ENCODE measurements at places on chromosomes 16 and 17. TPM values are rescaled to one million over a fixed set of nuclear protein-coding genes. Genes with fewer than 3 reads are reported as not detected.

SDK2 gene
- total RNA-seq: 0.04 TPM

ESRP2 gene
- total RNA-seq: 36.4 TPM

CAMKK1 gene
- total RNA-seq: 19.5 TPM

DECR2 gene
- 78.4 TPM for total RNA-seq

ADAM11 gene
- total RNA-seq: 0.55 TPM

SLC5A2 gene
- 0.13 TPM for total RNA-seq

LUC7L3 gene
- total RNA-seq: 212 TPM

AANAT gene
- 0.65 TPM for total RNA-seq

EVPL gene
- 77.8 TPM for total RNA-seq

FOXC2 gene
- not detected for total RNA-seq

GRCh38 chr17:32763855-32764439 lies 113.0 kb downstream of the MYO1D start:
- no peak overlapping the region for H3K4me3 ChIP-seq
- H3K36me3 ChIP-seq: no peaks in the 10 kb centered on the region
- H3K4me1 ChIP-seq: no peaks in the 10 kb centered on the region
- H3K27ac ChIP-seq: no peak overlapping the region

- H3K4me3 ChIP-seq: no peak overlapping the region
- peaks cover 70% of the 10 kb centered on the region for H3K4me1 ChIP-seq
- DNase-seq: peak; percentile 80
- no peaks in the 10 kb centered on the region for H3K27me3 ChIP-seq
- H3K36me3 ChIP-seq: no peaks in the 10 kb centered on the region
- H3K27ac ChIP-seq: peak overlapping the region; percentile 49
Observed at GRCh38 chr16:73016488-73016830, 31.5 kb downstream of the ZFHX3 start.

DNA sequence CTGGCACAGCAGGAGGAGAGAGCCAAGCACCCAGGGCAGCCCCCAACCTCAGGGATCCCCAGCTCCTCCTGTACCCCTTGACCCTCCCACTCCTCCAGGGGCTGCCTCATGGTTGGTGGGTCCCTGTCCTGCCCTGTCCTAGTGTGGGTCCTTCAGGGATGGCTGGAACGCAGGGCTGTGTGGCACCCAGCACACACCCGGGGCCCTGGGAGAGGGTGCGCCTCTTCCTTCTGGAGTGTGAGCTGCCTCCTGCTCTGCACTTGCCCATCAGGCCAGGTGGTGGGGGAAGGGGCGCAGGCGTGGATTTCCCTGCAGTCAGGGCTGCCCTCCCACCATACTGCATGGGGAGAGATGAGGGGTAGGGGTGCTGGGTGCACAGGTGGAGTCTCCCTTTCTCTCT lies 42.6 kb downstream of the SOCS1 start:
- H3K27me3 ChIP-seq: no peaks in the 10 kb centered on the region
- H3K27ac ChIP-seq: no peak overlapping the region
- H3K4me3 ChIP-seq: no peak overlapping the region
- DNase-seq: no peak

DNA sequence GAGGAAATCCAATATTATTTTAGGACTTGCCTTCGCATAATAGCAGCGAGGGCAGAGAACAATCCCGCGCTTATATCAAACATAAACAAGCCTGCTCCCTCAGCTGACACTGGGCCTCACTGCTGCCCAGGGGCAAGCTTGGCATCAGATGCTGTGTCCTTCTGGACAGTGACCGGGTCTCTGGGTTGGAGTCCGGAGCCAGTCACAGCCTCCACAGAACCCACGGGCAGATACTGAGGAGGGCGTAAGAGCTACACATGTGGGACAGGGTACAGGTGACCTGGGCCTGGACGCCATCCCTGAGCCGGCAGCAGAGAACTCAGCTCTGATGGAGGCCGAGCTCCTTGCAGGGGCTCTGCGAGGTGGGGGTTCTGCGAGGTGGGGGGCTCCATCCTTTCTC lies 14.7 kb upstream of the ZNF469 start:
- no peaks in the 10 kb centered on the region for H3K4me1 ChIP-seq
- no peaks in the 10 kb centered on the region for H3K36me3 ChIP-seq
- no peak for DNase-seq

- no peaks in the 10 kb centered on the region for H3K36me3 ChIP-seq
- no peak for DNase-seq
- no peak overlapping the region for H3K4me3 ChIP-seq
- H3K27me3 ChIP-seq: peaks cover 8% of the 10 kb centered on the region
- H3K4me1 ChIP-seq: no peaks in the 10 kb centered on the region
Observed at GRCh38 chr17:13073018-13073417, 55.2 kb upstream of the ELAC2 start.

DNA sequence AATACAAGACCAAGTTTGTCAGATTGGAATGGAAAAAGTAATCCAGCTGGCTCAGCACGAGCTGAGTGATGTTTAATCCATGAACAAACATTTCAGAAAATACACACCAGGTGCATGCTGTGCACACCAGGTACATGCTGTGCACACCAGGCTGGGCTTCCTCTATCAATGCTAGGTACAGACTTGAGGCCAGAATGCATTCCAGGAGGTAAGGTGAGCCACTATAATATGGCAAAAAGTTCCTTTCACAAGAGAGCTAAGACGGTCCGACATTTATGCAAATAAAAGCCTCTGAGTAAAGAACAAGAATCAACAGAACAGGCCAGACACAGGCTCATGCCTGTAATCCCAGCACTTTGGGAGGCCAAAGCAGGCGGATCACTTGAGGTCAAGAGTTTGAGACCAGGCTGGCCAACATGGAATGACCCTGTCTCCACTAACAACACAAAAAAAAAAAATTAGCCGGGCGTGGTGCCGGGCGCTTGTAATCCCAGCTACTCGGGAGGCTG lies 128.2 kb downstream of the ZNF778 start:
- H3K36me3 ChIP-seq: 0 out of 2 replicates have a peak, but pooled peaks cover 3% of the 10 kb centered on the region
- H3K4me1 ChIP-seq: peaks cover 13% of the 10 kb centered on the region
- H3K4me3 ChIP-seq: no peak overlapping the region
- no peak for DNase-seq
- H3K27ac ChIP-seq: no peak overlapping the region

GRCh38 chr17:71455219-71455618 lies 665.6 kb upstream of the SOX9 start:
- H3K36me3 ChIP-seq: no peaks in the 10 kb centered on the region
- H3K27me3 ChIP-seq: no peaks in the 10 kb centered on the region
- no peak for DNase-seq
- no peaks in the 10 kb centered on the region for H3K4me1 ChIP-seq

- DNase-seq: no peak
- H3K4me3 ChIP-seq: no peak overlapping the region
- H3K36me3 ChIP-seq: no peaks in the 10 kb centered on the region
- H3K27me3 ChIP-seq: no peaks in the 10 kb centered on the region
Observed at GRCh38 chr17:4469552-4469951, 29.1 kb upstream of the SPNS2 start.

GRCh38 chr17:71395901-71396300 lies 724.9 kb upstream of the SOX9 start:
- H3K27me3 ChIP-seq: no peaks in the 10 kb centered on the region
- no peaks in the 10 kb centered on the region for H3K36me3 ChIP-seq
- no peak overlapping the region for H3K27ac ChIP-seq
- H3K4me1 ChIP-seq: no peaks in the 10 kb centered on the region

DNA sequence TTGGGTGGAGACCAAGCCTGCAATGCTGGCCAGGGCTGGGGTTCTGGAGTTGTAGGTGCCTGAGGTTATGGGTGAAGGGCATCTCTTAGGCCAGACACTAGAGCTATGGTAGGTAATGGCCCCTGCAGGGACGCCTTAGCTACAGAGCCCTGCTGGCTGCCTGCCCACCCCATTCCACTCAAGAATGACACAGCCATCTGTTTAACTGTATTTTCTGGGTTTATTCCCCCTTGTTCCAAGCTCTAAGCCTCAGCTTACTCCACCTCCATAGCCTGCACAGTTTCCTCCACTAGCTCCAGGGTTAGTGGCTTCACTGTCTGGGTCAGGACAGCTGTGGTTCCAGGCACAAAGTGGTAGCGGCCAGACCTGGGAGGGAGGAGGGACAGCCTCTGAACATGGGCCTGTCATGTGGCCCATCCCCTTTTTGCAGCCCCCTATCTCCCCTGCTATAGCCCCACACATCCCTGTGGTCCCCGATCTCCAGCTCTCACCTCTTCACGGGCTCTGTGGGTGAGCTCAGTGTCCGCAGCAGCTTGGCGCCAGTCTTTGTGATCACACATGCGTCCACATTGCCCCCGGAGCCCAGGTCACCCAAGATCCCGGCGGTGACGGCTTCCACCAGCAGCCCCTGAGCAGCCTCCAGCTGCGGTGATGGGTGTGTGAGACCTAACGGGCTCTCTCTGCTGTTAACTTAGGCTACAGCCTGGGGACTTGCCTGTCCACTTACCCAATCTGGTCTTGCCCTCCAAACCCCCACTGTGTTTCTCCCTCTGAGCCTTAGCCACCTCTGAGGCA lies 2.1 kb downstream of the PSMB10 start:
- H3K4me1 ChIP-seq: peaks cover 6% of the 10 kb centered on the region
- H3K36me3 ChIP-seq: no peaks in the 10 kb centered on the region
- H3K27me3 ChIP-seq: no peaks in the 10 kb centered on the region
- H3K4me3 ChIP-seq: peak overlapping the region; percentile 88
- H3K27ac ChIP-seq: no peak overlapping the region

GRCh38 chr16:31297496-31297895 lies 37.7 kb downstream of the ITGAM start:
- H3K36me3 ChIP-seq: no peaks in the 10 kb centered on the region
- no peak overlapping the region for H3K4me3 ChIP-seq
- no peaks in the 10 kb centered on the region for H3K27me3 ChIP-seq
- DNase-seq: no peak

GRCh38 chr16:85557083-85557970 lies 55.8 kb upstream of the GSE1 start:
- H3K4me3 ChIP-seq: peak overlapping the region; percentile 72
- H3K4me1 ChIP-seq: peaks cover 39% of the 10 kb centered on the region
- H3K27me3 ChIP-seq: no peaks in the 10 kb centered on the region

GRCh38 chr17:81534157-81535006 lies 6.2 kb downstream of the FSCN2 start:
- H3K4me1 ChIP-seq: no peaks in the 10 kb centered on the region
- no peak overlapping the region for H3K4me3 ChIP-seq
- H3K27me3 ChIP-seq: no peaks in the 10 kb centered on the region
- H3K36me3 ChIP-seq: no peaks in the 10 kb centered on the region
- H3K27ac ChIP-seq: no peak overlapping the region

- no peaks in the 10 kb centered on the region for H3K36me3 ChIP-seq
- no peaks in the 10 kb centered on the region for H3K4me1 ChIP-seq
- H3K4me3 ChIP-seq: no peak overlapping the region
- no peak overlapping the region for H3K27ac ChIP-seq
- no peak for DNase-seq
- H3K27me3 ChIP-seq: peaks cover 7% of the 10 kb centered on the region
Observed at GRCh38 chr16:89187032-89187769, 13.1 kb downstream of the SLC22A31 start.

DNA sequence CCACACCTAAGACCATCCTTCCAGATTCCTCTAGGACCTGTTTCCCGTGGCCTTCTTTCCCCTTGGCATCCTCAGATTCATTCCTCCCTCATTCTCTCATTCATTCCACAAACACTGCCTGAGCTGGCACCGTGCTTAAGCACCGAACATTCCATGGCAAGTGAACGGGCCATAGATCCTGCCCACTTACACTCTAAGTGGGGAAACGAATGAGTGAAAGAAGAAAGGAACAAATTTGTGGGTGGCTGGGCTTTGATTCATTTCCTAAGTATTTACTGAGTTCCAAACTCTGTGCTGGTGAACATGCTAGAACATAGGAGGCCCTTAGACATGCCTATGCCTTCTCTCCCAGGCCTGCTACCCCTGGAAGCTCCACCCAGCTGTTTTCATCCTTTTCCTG lies 30.0 kb downstream of the SRCIN1 start:
- no peak for DNase-seq
- H3K27ac ChIP-seq: no peak overlapping the region
- H3K4me1 ChIP-seq: peaks cover 25% of the 10 kb centered on the region
- H3K36me3 ChIP-seq: no peaks in the 10 kb centered on the region
- H3K4me3 ChIP-seq: no peak overlapping the region
- H3K27me3 ChIP-seq: no peaks in the 10 kb centered on the region

DNA sequence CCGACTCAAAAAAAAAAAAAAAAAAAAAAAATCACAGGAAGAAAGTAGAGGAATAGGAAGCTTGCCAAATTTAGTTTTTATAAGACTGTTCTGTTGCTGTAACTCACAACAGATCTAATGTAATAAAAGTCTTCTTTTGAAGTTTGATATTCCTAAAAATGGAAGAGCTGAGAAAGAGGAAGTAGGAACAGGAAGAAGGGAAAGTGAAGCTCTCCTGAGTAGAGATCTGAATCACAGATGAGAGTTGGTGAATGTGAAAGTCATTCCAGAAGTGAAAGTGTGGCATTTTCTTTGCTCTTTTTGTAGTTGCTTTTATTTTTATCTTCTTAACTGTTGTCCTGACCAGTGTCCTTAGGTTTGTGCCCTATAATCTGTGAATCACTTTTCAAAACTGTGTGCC lies 2.1 kb downstream of the NMT1 start:
- peaks cover 22% of the 10 kb centered on the region for H3K4me1 ChIP-seq
- DNase-seq: no peak
- no peaks in the 10 kb centered on the region for H3K27me3 ChIP-seq
- no peak overlapping the region for H3K4me3 ChIP-seq
- H3K27ac ChIP-seq: no peak overlapping the region
- H3K36me3 ChIP-seq: no peaks in the 10 kb centered on the region

DNA sequence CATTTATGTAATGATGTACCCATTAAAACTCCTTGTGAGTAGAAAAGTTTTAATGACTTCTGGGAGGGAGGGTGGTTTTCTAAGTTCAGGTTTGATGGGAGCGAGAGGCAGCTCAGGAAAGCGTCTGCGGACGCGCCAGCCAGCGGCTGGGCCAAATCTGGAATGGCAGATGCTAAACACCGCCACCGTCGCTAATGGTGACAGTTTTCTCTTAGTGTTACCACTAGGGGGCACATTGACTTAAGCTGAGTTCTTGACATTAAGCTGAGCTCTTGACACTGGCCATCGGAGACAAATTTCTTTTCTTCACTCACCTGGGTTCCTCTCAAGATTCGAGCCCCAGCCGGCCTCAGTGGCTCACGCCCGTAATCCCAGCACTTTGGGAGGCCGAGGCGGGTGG lies 6.7 kb downstream of the TRPV1 start:
- no peak for DNase-seq
- H3K36me3 ChIP-seq: peaks cover 8% of the 10 kb centered on the region
- H3K4me1 ChIP-seq: peaks cover 13% of the 10 kb centered on the region

DNA sequence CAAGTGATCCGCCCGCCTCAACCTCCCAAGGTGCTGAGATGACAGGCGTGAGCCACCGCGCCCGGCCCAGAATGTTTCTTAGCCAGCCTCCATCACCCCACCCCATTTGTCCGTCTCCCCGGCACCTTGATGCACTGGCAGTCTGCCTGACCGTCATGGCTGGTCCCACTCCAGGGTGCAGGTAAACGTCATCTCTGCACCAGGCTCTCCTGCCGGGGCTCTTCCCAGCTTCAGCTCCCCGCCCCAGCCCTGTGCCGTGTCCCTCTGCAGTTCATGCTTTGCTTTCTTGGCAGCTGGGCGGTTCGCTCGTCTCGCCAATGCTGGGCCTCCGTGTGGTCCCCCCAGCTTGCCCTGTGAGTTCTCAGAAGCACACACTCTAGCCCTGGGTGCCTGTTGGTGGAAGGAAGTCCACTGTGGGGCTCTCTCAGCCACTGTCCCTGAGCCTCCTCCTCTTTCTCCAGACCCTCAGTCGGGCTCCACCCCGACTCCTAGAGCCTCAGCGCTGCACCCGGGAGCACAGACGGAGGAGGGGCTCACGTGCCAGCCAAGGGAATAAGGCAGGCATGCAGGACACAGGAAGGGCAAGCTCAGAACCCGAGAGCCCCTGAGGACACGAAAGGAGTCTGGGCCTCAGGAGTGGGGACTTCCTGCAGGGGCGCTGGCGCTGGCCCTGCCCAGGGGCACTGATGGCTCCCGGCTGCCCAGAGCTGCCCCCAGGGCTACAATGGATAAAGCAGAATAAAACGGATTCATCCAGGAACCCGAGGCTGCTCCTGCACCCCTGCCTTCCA lies 12.0 kb downstream of the HS3ST6 start:
- peaks cover 17% of the 10 kb centered on the region for H3K4me1 ChIP-seq
- H3K27ac ChIP-seq: no peak overlapping the region
- peaks cover 2% of the 10 kb centered on the region for H3K27me3 ChIP-seq
- H3K36me3 ChIP-seq: no peaks in the 10 kb centered on the region
- no peak overlapping the region for H3K4me3 ChIP-seq
- no peak for DNase-seq

Measured in PC-9 (cell line).